ENCODE measurements at places on chromosomes 5 and 9.

DNA sequence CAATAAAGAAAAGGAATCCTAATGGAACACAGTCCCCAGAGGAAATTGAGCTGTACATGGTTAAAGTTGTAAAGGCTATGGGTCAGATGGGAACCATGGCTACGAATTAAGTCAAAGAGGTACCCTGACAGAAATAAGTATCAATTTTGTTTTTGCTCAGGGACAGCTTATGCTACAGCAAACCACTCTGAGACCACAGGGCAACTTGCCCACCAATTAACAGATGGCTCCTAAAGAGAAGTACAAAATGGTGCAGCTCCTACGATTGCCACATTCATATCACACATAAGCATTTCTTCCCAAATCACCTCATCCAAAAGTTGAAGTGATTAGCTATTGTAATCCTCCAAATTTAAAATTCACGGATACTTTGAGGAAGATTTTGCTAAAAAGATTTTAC lies 83.0 kb downstream of the ELAVL2 start:
- no peak for DNase-seq

DNA sequence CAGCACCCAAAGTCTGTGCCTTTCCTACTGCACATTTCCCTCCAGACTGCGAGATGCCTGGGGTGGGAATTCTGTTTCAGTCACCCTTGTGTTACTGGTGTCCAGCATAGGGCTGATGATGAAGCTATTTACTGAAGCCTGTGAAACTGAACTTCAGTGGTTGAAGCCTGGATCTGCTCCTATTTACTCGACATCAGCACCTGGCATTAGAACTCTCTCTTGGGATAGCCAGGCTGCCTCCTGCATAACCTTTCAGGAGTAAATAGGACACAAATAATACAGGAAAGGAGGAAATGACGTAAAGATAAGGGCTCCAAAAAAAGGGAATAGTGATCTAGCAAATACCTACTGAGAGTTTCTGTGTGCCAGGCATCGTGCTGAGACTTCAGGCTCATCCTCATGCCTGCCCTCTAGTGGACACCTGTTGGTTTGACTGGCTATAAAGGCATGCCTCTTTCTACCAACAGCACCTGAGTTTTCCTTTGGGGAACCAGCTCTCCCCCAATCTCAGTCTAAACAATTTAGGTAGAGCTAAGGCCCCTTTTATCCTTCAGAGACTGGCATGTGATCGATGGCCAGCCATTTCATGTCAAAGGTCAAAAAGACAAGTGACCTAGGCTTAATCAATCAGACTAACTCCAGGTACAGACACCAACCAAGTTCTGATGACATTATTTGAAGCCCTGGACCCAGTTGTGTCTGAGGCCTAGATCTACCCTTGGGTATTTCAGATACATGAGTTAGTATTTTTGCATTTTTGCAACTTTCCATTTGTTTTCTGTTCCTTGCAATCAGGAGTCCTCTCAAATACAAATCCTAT lies 192.1 kb upstream of the TRIM32 start:
- peak; percentile 25 for DNase-seq

GRCh38 chr5:132839426-132840301 lies 9.2 kb upstream of the SHROOM1 start:
- DNase-seq, result no peak

GRCh38 chr5:218457-219291 lies 554 bp downstream of the SDHA start:
- no peak for DNase-seq

- no peak for DNase-seq
Observed at GRCh38 chr9:75907923-75908322, 17.4 kb downstream of the PCSK5 start.

DNA sequence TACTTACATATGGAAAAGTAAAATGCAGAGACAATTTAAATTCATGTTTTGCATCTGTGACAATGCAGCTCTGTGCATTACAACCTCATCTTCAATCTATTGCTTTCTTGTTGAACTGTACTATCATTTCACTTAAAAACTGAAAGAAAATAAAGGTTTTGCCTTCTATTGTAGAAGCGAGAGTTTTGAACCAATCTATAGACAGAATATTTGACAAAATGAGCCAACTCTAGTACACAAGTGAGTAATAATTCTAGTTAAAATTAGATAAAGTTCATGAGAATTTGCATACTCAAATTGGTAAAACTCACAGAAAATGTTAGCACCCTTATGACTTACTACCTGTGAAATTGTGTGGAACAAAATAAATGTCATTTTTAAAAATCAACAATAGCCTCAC lies 123.7 kb downstream of the EDIL3 start:
- no peak for DNase-seq

- DNase-seq, result no peak
Observed at GRCh38 chr5:2176581-2176980, 293.9 kb upstream of the IRX4 start.

DNA sequence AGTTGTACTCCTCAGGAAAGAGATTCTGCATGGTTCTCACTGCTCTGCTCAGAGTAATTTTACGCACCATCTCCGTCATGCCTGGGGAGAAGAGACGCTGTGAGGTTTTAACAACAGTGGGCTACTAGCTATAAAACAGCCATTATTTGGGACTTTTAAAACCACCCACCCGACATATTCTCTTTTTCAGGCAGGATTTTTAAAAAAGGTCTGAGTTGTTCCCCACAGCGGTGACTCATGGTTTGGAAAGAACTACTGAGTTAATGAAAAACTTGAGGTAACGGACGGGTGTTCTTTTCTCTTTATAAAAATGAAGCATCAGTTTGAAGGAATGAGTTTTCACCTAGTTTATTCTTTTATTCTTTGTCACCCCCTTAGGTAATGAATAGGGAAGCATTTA lies 61.3 kb downstream of the TTLL11 start:
- DNase-seq, result no peak

GRCh38 chr9:105254226-105254625 lies 9.8 kb downstream of the SLC44A1 start:
- no peak for DNase-seq

DNA sequence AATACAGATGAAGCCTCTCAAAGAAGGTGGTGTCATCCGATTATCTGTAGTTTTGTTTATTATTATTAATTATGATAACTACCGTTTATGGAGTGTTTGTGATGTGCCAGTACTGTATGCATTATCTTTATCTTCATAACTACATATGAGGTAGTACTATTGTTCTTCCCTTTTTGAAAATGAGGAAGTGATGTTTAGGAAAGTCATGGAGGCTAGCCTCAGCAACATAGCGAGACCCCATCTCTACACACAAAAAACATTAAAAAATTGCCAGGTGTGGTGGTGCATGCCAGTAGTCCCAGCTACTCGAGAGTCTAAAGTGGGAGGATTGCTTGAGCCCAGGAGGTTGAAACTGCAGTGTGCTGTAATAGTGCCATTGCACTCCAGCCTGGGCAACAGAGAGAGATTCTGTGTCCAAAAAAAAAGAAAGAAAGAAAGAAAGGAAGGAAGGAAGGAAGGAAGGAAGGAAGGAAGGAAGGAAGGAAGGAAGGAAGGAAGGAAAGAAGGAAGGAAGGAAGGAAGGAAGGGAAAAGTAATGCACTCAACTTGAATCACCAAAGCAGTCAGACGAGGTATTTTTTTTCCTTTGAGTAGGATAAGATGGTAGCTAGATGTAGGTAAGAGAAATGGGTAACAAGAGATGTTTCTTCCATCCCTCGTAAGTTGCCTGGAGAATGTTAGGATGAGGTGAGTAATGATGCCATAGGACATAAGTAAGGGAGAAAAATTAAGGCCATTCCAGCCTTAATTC lies 47.8 kb downstream of the PAM start:
- DNase-seq, result no peak

- DNase-seq, result no peak
Observed at GRCh38 chr9:137757613-137758029, 120.0 kb upstream of the CACNA1B start.

DNA sequence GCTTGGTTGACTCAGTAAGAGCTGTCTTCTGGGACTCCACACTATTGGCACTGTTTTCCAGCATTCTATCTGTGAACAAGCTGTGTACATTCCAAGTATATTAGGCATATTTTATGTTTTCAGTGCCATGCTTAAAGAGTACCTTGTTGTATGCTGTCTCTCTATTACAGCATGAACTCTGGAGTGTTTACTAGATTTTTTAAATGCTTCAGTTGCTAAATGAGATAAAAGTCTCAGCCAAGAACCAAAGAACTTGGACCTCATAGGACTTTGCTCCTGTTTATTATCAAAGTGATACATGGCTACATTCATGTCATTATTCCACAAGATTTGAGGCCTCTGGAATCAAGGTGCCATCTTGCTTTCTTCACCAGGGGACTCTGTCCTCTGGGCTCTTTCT lies 167.2 kb downstream of the C9orf152 start:
- no peak for DNase-seq

DNA sequence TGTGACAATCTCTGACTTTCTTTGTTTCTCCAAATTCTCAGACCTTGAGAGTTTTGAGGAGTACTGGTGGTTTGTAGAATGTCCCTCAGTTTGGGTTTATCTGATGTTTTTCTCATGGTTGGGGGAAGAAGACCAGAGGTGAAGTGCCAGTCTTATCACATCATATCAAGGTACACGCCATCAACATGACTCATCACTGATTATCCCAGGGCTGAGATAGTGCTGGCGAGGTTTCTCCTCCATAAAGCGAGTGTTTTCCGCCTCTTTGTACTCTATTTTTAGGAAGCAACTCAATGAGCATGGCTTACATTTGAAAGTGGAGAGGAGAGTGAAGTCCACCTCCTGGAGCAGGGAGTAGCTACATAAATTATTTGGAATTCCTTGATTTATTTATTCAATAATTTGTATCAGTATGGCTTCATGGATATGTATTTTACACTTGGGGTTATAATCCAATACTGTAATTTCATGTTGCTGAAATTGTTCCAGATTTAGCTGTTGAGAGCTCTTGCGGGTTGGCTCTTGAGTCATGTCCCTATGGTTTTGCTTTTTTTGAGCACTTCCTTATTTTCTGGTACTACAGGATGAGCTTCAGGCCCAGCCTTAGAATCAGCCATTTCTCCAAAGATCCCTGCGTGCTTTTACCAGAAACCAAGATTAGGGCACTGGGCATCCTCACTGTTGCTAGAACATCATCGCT lies 23.9 kb downstream of the DCANP1 start:
- DNase-seq, result no peak

DNA sequence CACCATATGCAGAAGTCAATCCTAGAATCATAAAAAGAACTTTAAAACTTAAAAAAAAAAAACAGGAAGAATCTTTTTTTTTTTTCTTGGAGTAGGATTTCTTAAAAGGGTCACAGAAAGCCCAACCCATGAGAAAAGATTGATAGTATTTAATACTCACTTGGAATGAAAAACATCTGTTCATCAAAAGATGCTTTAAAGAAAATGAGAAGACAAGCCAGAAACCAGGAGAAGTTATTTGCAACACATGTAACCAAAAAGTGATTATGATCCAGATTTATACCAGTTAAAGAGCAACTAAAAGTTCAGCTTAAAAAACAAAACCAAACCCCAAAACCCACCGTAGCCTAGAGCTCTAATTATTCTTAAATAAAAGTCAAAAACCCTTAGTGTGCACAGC lies 69.3 kb downstream of the TLE4 start:
- no peak for DNase-seq

DNA sequence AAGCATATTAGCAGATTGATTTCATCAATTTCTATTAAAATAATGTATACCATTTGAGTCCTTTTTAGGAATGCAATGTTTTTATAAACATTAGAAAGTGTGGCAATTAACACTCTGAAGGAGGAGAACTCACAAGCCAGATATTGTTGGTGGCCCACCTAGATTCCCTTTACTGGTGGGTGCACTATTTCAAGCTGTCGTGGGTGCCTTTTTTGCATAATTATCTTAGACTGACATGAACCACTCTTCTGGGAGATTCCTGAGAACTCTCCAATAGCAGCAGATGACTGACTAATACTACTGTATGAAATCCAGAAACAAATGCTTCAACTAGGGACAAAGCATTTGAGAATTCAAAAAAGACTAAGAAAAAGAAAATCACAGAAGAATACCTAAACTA lies 526.0 kb downstream of the CDH18 start:
- DNase-seq, result no peak

- DNase-seq, result no peak
Observed at GRCh38 chr5:147417135-147417813, 92.6 kb downstream of the DPYSL3 start.

- no peak for DNase-seq
Observed at GRCh38 chr5:172680921-172681320, 39.9 kb downstream of the NEURL1B start.

DNA sequence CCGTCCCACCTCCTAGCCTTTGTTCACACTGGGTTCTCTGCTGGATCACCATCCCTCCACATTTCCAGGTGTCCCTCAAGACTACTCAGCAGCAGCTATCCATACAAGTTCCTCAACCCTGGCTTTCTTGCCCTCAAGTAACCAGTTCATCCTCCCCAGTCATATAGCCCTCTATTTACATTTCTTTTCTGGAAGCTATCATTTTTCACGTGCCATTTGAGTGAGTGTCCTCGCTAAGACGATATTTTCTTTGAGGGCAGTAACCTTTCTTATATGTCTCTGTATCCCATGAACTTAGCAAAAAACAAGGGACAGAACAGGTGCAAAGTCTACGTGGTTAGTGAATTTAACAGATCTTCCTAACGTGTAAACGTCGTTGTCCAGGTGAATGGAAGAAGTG lies 29.6 kb upstream of the KCNMB1 start:
- no peak for DNase-seq

GRCh38 chr9:106177216-106177615 lies 482.9 kb downstream of the TMEM38B start:
- no peak for DNase-seq

DNA sequence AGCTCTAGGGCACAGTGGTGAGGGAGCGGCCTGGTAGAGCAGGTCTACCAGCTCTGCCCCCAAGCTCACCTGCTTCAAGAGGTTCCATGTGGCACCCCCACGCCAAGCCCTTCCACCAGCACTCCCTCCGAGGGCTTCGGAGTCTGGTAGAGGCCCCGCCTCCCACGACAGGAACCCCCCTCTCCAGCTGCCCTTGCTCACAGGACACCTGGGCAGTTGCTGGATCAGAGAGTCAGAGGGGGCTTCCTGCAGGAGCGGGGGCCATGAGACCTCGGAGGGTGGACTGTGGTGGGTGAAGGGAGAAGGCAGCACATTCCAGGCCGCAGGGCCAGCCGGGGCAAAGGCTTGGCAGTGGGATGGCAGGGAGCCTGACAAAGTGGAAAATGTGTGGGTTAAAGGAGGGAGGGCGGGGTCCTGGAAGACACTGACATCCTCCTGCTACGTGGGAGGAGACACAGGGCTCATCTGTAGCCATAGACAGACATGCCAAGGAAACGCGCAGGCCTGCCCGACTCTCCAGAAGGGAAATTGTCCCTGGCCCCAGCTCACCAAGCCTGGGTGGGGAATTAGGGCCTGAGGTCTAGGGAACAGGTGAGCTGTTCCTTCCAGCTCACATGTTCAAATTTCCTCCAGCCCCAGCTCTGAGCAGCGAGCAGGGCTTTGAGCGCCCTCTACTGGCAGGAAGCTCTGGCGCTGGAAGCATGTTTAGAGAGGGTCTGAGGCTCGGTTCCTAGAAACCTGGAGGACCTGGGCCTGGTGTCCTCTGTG lies 74.2 kb downstream of the NTNG2 start:
- DNase-seq, result peak; percentile 84

GRCh38 chr5:135880278-135880677 lies 15.4 kb downstream of the IL9 start:
- no peak for DNase-seq
